AG09319 (cell line): ENCODE measurements at places on chromosomes 11 and 22.

- DNase-seq: no peak
These were observed 66.7 kb upstream of the PPARA start for GRCh38 chr22:46083383-46084350.

DNA sequence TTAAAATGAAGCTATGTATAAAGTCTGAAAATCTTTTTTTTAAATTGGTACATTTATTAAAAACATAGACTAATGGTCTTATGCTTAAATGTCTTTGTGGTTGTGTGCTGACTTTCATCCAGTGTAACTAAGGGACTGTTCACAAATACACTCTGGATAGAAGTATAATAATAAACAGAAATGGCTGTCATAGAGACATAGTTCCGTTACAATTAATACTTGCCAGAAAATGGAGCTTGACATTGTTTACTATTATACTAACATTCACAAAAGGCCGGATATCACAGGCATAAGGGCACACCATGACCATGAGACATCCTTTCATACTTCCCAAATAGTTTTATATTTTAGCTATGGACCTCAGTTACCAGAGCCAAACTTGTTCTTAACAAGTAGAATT is 161.3 kb downstream of the DDX10 start:
- DNase-seq: no peak

- no peak for DNase-seq
These were observed 91.5 kb upstream of the YWHAH start for GRCh38 chr22:31852691-31853421.

GRCh38 chr11:7278314-7278917 is 26.7 kb downstream of the SYT9 start:
- DNase-seq: peak; percentile 4

DNA sequence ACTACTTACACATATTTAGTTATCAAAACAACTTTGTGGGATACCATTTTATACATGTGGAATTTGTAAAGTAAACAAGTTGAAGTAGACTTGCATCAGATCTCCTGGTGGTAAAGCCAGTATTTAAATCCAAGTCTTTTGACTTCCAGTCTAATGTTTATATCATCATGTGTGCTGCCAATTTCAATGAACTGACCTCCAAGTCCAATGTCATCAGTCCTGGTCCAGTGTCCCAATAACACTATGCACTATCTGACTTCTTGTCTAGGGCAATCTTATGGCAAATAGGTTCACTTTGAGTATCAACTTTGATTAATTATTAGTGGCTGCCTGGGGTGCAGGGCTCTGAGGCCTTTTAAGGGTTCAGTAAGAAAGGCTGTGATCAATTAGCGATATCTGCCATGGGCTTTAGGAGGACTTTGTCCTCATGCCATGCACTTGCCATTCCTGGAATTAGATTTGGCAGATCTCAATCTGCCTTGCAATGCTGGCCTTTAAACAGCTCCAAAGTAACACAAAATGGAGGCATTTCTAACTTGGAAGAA is 9.6 kb upstream of the PTS start:
- peak; percentile 31 for DNase-seq

- DNase-seq: no peak
These were observed 7.8 kb downstream of the OR8K5 start for GRCh38 chr11:56152333-56152732.

- DNase-seq: no peak
These were observed 10.2 kb upstream of the P4HA3 start for GRCh38 chr11:74321487-74322188.

DNA sequence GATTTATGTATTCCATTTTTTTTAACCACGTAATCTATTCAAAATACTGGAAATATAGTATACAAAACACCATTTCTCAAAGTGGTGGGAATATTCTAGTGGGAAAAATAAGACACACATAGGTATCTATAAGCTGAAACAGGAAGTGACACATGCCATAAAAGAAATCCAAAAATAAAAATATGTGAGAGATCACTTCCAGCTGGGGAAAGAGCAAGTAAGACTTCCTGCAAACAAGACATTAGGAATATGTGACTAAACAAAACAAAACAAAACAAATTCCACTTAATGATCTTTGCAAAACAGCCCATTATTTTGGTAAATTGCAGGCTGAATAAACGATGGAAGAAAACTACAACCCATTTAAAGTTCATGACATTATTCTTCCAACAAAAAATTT is 107.3 kb upstream of the CEP126 start:
- no peak for DNase-seq

GRCh38 chr11:6745465-6746015 is 26.2 kb downstream of the OR2AG2 start:
- DNase-seq: no peak

GRCh38 chr11:2128511-2129307 is 10.5 kb downstream of the IGF2 start:
- DNase-seq: no peak

- no peak for DNase-seq
These were observed 50.8 kb downstream of the DHCR7 start for GRCh38 chr11:71397331-71397860.

DNA sequence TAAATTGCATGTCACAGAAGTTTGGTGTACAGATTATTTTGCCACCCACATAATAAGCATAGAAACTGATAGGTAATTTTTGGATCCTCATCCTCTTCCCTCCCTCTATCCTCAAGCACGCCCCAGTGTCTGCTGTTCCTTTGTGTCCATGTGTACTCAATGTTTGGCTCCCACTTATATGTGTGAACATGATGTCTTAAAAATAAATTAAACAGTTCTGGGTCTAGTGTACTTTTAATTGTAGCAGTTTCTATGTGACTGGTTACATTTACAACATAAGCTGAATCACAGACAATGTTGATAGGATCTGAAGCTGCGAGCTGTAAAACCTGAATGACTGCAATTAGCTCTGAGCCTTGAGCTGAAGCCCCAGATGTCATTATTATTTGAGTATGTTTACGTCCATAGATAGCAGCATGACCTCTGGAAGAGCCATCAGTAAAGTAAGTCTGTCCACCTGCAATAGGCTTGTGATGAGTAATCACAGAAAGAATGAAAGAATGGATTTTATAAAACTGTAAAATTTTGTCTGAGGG is 29.7 kb downstream of the OR10A6 start:
- no peak for DNase-seq

GRCh38 chr11:129996113-129996870 is 6.3 kb downstream of the PRDM10 start:
- DNase-seq: no peak

DNA sequence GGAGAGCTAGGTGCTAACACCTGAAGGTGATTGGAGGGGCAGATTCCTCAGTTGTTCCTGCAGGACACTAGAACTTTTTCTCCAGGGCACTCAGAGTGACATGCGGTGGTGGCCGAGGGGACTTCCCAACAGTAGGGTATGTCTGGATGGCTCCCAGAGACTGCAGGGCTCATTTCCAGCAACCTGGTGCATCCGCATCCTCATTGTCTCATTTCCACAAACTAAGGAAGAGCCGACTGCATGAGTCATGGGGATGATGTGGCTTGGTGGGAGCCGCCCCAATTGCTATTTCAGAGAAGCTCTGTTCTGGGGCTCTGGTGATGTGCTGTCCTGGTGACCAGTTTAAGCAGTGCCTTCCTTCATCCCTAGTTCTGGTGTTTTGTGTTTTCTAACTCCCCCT is 2.8 kb upstream of the ROBO4 start:
- peak; percentile 52 for DNase-seq

- no peak for DNase-seq
These were observed 3.0 kb upstream of the UBASH3B start for GRCh38 chr11:122652495-122652894.

GRCh38 chr11:126547161-126547560 is 191.7 kb downstream of the ST3GAL4 start:
- DNase-seq: peak; percentile 16

- DNase-seq: peak; percentile 57
These were observed 377.0 kb downstream of the ETS1 start for GRCh38 chr11:128210148-128210940.

- no peak for DNase-seq
These were observed 35.3 kb downstream of the KREMEN1 start for GRCh38 chr22:29108137-29108536.

DNA sequence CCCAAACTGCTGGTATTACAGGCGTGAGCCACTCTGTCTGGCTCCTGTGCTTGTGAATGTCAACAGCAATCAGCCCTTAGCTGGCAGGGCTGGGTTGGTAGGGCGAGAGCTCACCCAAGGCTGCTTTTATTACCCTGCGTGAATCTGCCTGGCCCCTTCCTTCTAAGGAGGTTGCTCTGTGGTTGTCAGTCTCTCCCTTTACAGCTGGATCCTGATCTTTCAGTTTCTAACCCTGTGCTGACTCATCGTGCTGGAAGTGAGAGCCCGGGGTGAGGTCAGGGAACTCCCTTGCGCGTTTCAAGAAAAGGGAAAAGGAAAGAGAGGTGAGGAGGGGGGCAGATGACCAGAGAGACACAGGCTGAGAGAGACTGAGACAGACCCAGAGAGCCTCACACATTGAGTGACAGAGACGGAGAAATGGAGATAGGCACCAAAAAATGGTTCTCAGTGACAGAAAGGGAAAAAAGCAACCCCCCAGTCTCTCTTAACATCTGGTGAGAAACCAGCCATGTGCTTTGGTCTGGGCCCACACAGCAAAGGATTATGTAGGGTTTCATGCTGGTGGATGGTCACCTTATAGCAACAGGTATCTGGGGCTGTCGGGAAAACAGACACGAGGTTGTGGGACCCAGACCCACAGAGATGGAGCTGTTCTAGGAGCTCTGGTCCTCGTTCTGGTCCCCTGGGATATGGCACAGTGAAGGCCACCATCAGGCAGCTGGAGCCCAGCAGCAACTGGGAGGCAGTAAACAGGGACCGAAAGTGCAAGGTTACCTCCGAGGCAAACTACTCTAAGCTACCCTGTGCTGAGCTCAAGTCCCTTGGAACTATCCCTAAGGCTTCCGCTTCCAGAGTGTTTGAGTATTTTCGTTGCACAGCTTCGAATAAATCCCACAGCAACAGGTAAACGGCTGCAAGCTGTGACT is 2.5 kb downstream of the TCN2 start:
- peak; percentile 36 for DNase-seq

DNA sequence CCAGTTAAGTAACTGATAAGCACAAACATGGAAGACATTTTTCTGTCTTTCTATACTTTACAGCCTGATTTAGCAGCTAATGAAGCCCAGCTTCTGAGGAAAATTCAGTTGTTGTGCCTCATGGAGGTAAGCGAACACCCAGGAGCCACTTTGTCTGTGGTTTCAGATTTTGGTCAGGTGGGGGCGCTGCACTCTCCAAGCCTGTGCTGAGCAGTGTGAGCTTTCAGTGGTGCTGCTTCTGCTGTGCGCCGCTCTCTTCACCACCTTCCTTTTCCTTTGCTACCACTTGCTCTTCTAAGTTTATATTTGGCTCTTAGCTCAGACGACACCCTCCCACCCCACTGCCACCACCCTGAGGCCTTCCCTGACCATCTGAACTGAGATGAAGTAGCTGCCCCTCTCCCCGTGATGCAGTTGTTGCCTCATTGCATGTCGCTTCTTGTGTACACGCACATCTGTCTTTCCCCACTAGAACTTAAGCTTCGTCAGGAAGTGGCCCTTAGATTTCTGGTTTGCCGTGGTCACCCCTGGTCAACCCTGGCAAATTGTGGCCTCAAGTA is 14.0 kb downstream of the PSMD13 start:
- DNase-seq: no peak

DNA sequence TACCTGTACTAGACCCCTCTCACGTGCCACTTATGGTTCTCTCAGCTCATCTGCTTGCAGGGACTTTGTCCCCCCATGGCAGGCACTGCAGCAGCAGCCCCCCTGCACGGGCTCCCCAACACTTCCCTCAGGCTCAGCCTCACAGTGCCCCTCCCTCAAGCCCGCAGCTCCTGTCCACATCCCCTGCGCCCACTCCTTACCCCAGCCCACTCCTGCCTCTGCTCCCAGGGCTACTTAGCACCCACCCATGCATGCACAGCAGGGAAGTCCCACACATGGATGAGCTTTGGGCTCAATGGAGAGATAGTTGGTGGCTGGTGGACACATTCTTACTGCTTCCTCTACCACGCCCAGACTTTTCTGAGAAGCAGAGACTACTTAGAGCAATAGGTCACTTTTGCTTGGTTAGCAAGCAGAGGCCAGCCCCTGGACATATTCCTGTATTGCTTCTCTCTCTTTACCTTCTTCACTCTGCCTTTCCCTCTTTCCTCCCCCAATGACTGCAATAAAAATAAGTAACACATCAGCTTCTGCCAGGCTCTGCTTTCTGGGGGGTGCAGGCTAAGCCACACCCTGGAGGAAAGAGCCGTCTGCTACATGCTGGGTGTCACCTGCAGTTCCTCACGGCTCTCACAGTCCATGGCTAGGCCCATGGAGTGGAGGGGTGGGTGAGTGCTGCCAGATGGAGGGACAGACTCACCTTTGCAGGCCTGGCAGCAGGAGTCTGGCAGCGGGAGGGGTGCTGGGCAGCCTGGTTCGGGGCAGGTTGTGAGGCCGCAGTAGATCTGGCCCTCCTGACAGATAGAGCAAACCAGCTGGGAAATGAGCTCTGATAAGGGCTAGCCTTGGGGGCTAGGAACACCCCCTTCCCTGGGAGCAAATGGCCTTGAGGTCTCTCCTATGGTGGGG is 23.4 kb downstream of the CHRDL2 start:
- no peak for DNase-seq

- no peak for DNase-seq
These were observed 523.2 kb upstream of the TENM4 start for GRCh38 chr11:79963856-79964645.

GRCh38 chr22:33605221-33605620 is 315.1 kb downstream of the LARGE1 start:
- DNase-seq: peak; percentile 27

DNA sequence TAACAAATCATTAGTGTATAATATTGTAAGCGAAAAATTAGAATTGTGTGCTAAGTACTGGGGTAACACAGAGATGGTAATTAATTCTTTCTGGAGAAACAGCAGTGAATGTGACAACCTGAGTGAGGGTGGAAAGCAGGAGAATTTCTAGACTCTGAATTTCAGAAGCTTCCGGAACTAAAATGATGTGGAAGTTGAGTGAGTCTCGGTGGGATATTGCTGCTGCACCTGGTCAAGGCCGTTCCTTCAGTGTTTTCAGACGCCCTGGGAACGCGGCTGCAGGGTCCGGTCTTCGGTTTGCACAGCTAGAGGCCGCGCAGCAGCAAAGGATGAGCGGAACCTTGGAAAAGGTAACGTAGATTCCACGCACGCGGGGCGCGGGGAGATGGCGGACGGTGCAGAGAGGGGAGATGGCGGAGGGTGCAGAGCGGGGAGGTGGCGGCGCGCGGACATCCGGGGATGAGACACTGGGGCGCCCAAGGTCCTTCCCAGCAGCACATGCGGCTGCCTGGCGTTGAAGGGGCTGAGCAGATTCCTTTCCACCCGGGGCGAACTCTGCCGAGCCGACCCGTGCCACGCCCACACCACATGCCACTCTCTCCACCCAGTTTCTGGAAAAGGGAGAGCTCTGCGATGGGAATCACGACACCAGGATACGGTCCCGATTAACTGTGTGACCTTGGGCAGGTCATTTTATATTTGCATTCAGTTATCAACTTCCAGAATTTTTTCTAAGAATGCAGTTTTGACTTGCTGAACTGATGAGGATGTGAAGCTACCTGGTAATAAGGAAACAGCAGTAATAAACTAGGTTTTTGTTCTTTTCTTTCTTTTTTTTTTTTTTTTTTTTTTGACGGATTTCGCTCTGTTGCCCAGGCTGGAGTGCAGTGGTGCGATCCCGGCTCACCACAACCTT is at the start of gene MRPL48:
TSS of gene MRPL48 (plus strand) at position 232 of the 916 bp plus-strand sequence. CDS start at position 330, 98 bp downstream.
- DNase-seq: peak; percentile 85
